G401 (cell line): ENCODE measurements at places on chromosomes 1 and 21.

- DNase-seq: no peak
Observed at GRCh38 chr21:46294647-46295176, 8.6 kb downstream of the YBEY start.

DNA sequence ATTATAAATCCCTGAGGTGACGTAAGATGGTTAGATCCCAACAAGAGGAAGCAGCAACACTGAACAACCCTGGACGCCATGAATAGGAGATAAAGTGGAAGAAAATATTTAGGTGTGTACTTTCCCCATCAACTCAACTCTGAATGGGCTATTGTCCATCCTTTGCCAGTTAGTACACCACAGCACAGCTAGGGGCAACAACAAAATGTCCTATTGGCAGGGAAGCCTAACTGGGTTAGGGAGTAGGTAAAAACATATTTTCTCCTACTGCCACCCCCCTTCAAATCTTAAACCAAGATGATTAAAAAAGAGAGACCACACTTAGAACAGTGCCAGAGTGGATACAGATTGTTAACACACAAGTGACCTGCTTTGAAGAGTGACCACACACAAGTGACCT is 220.0 kb downstream of the LBR start:
- no peak for DNase-seq

- no peak for DNase-seq
Observed at GRCh38 chr1:153490272-153491051, 30.0 kb upstream of the S100A7 start.

DNA sequence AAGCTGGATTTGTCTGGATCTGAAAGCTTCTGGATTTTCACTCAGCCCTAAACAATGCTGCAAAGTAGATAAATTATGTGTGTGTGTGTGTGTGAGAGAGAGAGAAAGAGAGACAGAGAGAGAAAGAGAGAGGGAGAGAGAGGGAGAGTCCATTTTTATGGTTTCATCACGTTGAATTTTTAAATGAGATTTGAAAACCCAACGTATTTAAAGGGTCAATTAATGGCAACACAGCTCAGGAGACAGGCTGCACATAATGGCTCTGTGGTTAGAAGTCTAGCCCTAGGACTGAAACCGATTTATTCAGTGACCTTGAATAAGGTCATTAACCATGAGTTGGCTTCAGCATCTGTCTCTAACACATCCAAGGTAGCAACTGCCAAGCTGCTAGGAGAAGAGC is 35.3 kb upstream of the FMN2 start:
- no peak for DNase-seq

GRCh38 chr1:209768354-209768774 is 12.5 kb downstream of the TRAF3IP3 start:
- no peak for DNase-seq
